Activated CD8-positive, alpha-beta memory T cell treated with anti-CD3 and anti-CD28 coated beads for 48 hours (primary cell): ENCODE measurements at places on chromosomes 2 and 18.

DNA sequence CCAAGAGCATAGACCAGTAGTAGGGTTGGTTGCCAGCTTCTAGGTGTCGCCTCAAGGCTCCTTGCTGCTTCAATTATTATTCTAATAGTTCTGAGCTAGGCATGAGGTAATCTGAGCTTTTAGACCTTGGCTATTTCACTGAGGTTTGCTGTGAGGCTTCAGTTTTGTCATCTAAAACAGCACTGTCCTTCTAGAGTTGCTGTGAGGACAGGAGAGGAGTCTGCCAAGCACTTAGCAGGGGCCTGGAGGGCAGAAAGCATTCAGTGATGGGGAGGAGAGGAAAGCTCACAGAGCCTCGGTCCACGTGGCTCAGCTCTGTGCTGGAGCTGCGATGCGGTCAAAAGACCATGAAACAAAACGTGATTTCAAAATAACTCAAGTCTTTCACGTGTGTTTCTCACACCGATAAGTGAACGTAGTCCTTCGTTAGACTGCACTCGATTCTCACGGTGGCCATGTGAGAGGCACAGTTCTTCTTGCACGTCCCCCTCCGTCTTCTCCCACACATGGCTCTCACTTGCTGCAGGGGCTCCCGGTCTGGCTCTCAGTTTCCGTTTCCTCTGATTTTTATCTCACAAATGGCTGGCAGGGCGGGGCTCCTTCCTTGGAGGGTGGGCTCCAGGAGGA lies 113.7 kb downstream of the B3GNT2 start:
- no peak for DNase-seq

DNA sequence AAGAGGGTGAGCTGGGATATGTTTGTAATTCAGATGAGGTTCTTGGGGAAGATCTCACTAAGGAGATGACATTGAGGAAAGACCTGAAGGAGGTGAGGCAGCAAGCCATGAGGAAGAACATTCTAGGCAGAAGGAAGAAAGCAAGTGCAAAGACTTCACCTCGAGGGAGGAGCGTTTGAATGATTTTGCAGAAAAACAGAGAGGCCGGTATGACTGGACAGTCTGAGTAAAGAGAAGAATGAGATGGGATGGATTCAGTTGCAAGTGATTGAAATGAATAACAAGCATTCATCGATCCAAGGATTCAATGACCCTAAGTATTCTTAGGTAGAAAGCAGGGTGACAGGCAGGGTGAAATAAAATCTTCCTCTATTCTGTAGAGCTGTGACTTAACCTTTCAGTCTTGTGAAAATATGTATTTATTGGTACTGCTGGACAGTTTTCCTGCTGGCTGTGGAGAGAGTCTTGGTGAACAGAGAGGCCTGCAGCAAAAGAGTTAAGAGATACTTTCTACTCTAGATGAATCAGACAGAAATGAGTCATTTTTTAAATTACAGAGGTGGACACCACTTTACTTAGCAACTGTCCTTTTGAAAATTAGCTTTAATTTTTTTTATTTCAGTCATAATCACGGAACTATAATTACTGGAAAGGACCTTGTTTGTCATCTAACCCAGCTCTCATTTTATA lies 278.4 kb downstream of the LRRTM1 start:
- no peak for DNase-seq

GRCh38 chr2:175766880-175767279 lies 235.2 kb downstream of the LNPK start:
- no peak for DNase-seq

DNA sequence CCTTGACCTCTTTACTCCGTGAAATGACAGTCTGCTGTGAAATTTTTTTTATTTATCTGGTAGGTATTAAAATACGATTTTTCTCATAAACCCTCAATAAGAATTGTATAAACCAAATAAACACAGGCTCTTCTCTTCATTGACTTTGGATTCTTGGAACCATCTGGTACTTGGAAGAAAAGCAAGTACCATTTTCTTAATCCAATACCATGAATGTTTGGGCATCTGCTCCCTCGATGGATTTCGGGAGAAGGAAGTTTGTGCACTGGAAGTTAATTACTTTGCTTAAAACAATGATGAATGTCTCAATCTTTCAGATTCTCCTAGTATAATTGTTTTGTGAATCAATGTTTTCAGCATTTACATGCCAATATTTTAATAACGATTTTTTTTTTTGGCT lies 5.3 kb upstream of the SCG2 start:
- no peak for DNase-seq

- DNase-seq = peak; percentile 43
These were observed 81.5 kb downstream of the CHRNA1 start for GRCh38 chr2:174682578-174683391.

GRCh38 chr18:9055185-9055584 lies 47.3 kb upstream of the NDUFV2 start:
- DNase-seq = no peak

- DNase-seq = no peak
These were observed 157.2 kb upstream of the COPS8 start for GRCh38 chr2:236928380-236929037.

- no peak for DNase-seq
These were observed 99.5 kb upstream of the NPAS2 start for GRCh38 chr2:100720445-100720844.

DNA sequence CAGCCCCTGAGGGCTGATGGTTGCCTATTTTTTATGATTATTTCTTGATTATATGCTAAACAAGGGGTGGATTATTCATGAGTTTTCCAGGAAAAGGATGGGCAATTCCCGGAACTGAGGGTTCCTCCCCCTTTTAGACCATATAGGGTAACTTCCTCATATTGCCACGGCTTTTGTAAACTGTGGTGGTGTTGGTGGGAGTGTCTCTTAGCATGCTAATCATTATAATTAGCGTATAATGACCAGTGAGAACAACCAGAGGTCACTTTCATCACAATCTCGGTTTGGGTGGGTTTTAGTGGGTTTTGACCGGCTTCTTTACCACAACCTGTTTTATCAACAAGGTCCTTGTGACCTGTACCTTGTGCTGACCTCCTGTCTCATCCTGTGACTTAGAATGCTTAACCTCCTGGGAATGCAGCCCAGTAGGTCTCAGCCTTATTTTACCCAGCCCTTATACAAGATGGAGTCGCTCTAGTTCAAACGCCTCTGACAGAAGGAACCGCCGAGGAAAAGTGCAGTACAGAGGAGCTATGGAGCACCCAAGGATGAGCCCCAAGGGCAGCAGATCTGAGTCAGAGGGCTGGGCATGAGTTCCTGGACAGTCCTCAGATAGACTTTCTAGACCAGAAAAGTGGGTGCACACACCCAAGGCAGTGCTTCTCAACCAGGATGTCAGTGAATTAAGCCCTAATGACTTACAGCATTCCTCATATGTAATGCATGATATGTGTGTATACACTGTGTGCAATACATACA lies 37.1 kb upstream of the ASAP2 start:
- no peak for DNase-seq

DNA sequence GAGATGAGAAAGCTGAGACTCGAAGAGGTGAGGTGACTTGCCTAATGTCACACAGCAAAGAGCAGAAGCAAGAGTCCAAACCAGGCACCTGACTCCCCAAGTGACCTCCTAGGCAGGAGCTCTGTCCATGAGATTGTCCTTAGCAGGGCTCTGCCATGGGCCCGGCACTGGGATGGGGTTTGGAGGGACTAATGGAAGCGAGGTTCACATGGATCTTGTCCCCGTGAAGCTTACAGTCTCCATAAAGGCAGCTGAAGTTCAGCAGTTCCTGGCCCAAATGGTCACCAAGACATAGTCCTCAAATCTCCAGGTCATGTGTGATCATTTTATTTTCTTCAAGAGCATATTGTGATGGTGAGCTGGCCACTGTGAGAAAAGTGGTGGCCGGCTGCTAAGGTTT lies 57.0 kb upstream of the AFF3 start:
- DNase-seq = no peak

DNA sequence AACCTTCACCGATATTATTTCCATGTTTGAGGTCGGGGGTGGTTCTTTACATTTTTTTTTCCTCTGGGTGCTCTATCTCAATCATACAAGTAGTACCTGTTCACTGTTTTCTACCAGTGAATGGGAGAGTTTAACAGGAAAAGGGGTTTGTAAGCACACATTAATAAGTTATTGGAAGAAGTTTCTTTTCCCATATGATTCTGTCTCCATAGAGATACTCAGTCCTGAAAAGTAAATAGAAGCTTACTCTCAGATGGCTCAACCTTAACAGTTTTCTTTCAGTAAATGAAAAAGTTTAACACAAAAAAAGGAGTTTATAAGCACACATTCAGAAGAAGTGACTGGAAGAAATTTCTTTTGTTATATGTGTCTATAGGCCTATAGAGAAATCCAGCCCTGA lies 995.6 kb upstream of the SLC39A10 start:
- no peak for DNase-seq

DNA sequence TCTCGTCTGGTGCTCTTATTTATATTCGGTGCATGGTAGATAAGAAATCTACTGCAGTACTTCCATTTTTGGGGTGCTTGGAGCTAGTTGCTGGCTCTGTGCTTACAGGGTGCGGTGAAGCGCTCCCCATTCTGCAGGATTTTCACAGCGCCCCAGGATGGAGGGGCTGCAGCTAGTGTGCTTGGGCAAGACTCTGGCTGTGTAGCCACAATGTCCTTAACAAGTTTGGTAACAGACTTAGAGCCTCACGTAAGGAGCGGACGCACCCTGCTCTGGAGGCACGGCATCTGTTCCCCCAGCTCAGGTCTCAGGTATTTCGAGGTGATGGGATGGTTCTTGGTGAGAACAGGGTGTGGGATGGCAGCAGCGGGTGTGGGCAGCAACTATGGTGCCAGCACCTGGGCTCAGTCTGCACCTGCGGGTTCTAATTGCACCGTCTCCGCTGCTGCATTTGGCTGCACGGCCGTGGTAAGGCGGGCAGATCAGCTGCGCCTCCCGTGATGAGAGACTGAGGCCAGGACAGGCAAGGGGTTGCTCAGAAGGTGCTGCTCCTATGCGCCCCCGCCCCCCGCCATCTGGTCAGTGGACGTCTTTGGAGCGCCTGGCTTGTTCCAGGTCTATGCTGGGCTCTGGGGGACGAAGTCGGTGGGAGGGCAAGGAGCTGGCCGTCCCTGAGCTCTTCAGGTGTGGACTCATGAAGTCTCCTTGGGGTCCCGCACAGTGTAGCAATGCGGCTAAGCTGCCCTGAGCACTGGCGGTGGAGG lies 20.1 kb upstream of the ALLC start:
- DNase-seq = no peak

DNA sequence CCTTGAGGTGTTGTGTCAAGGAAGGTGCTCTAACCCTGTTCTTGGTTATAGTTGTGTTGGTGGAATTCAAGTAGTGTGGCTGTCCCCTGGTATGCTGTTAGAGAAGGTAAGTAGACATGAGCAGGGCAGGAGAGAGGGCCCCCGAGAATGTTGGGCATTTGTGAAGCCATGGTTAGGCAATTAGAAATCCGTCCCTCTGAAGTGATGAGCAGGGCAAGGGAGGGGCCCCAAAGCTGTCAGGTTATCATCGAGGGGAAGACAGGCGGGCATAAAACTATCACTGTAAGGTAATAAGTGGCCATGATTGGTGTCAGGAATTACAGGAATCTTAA lies 5.2 kb downstream of the XRCC5 start:
- DNase-seq = no peak

DNA sequence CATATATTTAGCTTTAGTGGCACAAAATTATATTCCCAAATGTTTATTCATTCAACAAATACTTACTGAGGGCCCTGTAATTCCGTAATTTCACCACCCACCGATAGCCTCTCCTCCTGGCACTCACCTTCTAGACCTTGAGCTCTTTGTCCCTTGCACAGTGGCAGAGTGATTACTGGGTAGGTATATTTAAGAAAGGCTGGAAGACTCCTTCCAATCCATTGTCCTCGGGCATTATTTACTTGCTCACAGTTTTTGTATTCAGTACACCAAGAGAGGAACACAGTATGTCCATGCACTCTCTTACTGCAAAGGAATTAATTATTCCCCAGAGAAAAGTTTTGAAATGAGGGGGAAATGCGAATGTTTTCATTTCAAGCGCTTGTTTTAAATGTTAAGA lies 1.1 kb upstream of the CDCA7 start:
- no peak for DNase-seq

GRCh38 chr18:63317982-63318888 lies 1.3 kb downstream of the BCL2 start:
- DNase-seq = peak; percentile 61

GRCh38 chr2:45964223-45964841 lies 312.9 kb downstream of the PRKCE start:
- DNase-seq = no peak

DNA sequence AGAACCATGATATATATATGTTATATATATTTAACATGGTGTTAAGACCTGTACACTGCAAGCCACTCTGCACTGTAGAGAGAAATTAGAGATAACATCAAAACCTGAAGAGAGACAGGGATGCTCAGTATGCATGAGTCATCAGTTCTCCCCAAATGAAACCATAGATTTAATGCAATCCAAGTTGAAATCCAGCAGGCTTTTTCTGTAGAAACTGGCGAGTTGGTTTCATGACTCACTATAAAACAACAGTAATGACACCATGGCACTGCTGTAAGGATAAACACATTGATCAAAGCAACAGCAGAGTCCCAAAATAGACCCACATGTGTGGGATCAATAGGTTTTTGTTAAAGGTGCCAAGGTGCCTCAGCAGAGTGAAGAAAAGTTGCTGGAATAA lies 65.8 kb downstream of the RTP5 start:
- no peak for DNase-seq

GRCh38 chr2:237697586-237698357 lies 70.4 kb downstream of the LRRFIP1 start:
- DNase-seq = no peak

DNA sequence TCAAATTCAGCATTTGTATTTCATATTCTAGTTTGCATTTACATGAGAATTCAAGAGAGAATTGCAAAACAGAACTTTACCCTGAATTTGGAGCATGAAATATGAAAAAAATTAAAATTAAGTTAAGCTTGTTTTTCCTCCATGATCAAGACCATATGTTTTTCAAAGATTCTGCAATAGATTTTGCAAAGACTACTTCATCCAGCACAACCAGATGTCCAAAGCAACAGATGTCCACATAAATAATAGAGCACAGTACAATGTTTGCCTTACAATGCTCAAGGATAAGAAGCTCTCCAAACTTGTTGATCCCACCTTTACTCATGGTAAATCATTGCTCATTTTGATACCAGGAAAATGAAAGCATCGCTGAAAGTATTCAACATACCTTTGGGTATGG lies 25.6 kb downstream of the FAP start:
- no peak for DNase-seq
